NCI-H748 treated with DMSO at 0.1 percent for 48 hours (cell line): ENCODE measurements at places on chromosomes 1 and 21.
A peak's percentile ranks its signal among the peaks of the same experiment; 100 is the strongest.

DNA sequence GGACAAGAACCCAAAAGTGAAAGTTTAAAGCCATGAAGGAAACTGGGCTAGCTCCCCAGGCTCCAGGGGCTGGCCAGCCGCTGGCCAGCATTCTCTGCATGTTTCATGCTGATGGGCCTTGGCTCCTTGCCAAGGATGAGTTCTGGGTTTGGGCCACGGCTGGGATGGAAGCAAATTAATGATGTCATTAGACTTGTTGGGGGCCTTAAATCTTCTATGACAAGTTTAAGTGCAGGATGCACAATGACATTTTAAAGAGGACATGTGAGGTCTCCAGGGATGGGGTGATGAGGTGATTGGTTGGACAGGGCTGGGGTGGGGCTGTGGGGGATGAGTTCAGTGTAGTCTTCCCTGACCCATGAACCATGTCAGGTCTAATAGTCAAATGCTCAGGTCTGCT is 199.6 kb downstream of the TRABD2B start:
- DNase-seq: peak; percentile 17

DNA sequence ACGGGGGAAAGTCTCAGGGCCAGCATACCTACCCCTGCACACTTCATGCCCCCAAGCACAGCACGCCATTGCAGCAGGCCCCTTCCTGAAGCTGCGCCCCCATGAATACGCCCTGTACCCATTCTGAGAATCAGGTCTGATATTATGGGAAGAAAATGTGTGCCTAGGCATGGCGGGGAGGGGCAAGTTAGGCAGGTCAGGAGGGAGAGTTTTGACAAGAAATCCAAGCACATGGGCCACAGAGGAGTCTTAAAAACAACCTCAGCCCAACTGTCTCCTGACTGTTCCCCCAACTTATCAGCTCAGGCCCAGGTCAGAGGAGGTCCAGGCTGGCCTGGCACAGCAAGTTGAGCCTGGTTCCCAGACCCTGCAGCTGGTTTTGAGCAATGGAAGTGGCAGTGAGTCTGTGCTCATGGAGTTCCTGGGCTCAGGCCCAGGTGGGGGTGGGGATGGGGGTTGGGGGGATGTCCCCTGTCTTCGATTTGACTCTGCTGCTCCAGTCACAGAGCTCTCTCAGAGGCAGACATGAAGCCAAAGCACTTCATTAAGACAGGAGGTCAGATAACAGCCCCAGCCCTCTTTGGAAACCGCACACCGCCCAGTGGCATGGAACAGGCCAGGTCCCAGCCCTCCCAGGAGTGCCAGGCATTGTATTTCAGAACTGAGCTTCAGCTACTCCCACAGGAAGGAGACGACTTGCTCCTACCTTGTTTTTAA is 20.6 kb upstream of the BCAR3 start:
- no peak for DNase-seq

DNA sequence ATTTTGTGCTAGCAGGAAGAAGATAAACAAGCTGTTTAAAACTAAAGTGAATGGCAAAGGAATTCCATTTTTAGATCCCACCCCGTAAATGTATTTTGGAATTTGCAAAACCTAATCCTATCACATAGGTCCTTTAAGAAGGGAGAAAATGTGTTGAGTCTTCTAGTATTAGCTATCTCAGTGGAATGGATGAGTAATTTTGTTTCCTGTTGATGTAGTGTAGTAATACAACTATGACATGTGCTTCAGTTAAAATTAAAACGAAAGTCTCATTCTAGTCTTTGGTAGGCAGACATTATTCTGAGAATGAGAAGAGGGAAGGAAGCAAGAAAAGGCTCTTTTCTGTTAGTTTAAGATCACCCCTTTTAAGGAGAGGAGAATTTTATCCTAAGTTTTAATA is 265.9 kb upstream of the C1orf105 start:
- DNase-seq: no peak

GRCh38 chr1:198606020-198606438 is 32.8 kb upstream of the PTPRC start:
- no peak for DNase-seq

DNA sequence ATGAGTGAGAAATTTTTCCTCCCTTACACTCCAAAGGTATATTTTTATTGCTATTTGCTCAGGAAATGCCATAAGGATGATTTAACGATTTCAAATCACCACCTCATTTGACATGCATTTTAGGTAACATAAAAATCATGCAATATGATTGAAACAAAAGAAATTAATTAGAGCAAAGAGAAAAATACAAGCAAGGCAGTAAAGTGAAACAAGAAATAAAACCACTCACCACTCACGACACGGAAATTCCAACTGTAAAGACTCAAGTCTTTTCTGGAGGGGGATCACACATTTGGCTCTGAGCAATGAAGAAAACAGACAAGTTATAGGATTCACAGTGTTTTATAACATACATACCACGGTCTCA is 86.8 kb upstream of the ARHGAP29 start:
- no peak for DNase-seq

GRCh38 chr21:37164742-37165141 is 91.7 kb downstream of the TTC3 start:
- DNase-seq: no peak

GRCh38 chr1:180137776-180138175 is 16.9 kb upstream of the QSOX1 start:
- DNase-seq: no peak

- DNase-seq: peak; percentile 3
Measured at GRCh38 chr1:21298981-21299391, 8.7 kb upstream of the ECE1 start.

DNA sequence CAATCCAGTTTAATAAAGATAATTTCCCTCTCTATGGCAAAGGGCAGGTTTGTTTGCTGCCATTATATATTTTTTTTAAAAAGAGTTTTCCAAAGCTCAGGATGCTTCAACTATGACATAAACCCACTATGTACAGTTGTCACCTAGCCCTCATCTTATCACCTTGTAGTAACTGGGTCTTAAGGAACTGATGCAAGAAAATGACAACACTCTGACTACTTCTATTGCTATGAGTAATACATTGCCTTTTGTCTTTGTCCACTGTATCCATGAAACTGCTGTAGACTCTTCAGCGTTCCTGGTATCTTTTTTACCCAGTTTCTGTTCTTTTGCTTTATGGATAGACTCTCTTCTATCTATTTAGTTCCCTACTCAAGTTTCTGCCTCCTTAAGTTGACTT is 586.5 kb downstream of the NEGR1 start:
- DNase-seq: no peak

- DNase-seq: no peak
Measured at GRCh38 chr1:230818901-230819300, 49.4 kb downstream of the C1orf198 start.

DNA sequence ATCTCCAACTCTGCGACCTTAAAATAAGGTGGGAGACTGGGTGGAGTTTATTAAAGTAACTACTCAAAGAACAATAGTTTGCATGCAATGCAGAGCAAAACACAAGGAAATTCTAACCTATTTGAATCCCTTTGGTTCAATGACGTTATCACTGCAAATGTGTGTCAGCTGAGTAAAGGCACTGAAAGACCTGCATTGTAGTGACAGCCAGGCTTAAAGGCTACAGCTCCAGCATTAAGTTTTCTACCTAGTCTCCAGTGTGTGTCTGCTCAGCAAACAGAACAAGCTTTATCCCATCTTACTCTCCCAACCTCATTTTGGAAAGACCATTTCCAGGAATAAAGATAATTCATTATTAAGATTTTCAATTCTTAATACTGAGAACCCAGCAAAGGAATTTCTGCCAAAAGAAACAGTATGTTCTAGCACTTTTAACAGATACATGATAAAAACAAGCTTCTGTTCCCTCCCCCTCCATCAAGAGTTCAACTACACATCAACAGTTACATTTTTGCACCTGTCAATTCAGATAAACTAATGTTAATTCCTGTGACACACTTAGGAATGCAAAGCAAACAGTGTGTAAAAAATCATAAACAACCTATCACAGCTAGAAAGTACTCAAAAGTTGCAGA is 14.2 kb downstream of the PTP4A2 start:
- no peak for DNase-seq

DNA sequence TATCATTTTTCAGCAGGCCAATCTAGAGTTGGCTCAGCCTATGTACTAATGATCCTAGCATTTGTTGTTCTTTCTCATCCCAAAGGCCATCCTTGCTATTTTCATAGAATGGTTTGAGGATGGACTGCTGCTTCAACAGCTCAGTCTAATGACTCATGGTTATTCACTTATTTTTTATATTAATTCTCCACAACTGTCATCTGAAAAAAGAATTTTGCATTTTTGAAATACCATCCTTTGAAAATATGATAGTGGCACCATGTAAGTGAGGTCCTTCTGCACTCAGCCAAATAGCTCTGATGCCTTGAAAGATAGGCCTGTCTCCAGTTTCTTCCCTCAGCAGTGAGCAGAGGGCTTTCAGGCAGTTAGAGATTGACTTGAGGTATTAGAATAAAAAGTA is 377.5 kb downstream of the LMO4 start:
- DNase-seq: no peak

DNA sequence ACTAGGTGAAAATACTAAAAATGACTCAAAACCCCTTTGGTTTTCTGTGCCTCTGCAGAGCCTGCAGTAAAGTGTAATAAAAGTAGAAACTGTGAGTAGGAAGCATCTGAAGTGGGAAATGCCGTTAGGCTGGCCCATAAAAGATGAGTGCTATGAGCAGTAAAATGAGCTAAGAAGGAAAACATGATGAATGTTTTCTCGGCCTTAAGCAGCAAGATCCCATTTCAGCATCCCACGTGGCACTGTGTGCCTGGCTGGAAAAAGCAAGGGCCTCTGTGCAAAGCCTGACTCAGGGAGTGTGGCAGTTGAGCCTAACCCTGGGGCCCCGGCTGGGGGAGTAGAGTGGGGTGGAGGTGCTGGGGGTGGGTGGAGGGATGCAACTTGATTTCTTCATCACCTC is 109.5 kb downstream of the TBX15 start:
- no peak for DNase-seq

- DNase-seq: no peak
Measured at GRCh38 chr1:114462341-114462740, 48.7 kb downstream of the TRIM33 start.

- no peak for DNase-seq
Measured at GRCh38 chr1:156430866-156431265, 61.9 kb downstream of the RHBG start.

GRCh38 chr21:46424621-46425020 is 34.1 kb upstream of the DIP2A start:
- no peak for DNase-seq

- no peak for DNase-seq
Measured at GRCh38 chr1:96473791-96474434, 247.7 kb upstream of the PTBP2 start.

GRCh38 chr1:37513795-37514349 is 694 bp downstream of the MEAF6 start:
- peak; percentile 12 for DNase-seq

- DNase-seq: no peak
Measured at GRCh38 chr1:111476761-111477309, 3.1 kb downstream of the C1orf162 start.

GRCh38 chr1:30968220-30968971 is 59.8 kb upstream of the SDC3 start:
- no peak for DNase-seq

GRCh38 chr1:17616731-17617279 is 77.3 kb downstream of the ARHGEF10L start:
- DNase-seq: no peak

DNA sequence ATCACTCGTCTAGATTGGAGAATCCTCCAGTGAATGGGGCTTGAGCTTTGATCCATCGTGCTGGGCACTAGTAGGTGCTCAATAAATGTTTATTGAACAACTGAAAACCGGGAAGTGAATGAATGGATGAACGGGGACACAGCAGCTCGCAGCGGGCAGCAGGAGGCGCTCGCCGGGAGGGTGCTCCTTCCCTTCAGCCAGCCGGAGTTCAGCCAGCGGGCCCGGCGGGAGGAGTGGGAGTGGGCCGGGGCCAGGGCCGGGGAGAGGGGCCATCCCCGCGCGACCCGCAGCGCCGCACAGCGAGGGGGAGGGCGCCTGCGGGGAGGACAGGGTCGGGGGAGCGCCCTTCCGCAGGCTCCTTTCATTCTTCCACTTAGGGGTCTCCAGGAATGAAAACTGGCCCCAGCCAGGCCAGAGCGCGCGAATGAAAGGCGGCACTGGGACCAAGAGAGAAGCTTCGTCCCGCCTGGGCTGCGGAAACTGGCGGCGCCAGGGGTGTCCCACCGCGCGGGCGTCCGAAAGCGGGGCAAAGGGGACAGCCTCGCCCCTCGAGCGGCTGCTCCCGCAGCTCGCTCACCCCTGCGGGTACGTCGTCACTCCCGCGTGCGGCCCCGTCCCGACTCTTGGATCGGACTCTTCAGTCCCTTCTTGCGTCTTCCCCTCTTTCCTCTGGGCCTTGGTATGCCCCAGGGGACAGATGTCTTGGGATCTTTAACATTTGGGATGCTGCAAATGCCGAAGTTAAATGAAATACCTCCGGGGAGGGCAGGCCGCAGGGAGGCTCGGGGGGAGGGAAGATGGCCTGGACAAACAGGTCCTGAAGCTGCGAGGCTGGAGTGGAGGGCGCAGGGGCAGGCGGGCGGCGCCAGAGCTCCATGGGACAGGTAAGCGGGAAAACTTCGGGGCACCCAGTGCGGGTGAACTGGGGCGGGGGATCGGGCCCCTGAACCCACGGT is 3.6 kb upstream of the INAVA start:
- no peak for DNase-seq

DNA sequence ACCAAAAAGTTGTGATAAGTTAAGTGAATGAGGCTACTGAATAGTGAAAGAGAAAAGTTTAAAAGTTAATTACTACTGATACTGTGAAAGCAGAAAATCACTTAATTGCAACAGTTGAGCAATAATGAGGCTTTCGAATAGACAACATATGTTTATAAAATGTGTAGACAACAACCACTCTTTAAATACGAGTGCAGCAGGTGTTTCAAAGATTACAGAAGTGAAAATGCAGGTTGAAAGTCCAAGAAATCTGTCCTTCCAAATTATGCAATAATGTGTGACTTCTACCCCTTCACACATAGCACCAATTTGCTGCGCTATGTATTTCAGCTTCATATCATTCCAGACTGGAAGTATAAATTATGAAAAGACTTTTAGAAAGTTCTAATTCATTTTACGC is 213.0 kb downstream of the COL24A1 start:
- DNase-seq: no peak

- DNase-seq: no peak
Measured at GRCh38 chr1:43994794-43995790, 3.7 kb downstream of the CCDC24 start.

GRCh38 chr21:29933088-29933487 is 6.7 kb downstream of the GRIK1 start:
- no peak for DNase-seq

DNA sequence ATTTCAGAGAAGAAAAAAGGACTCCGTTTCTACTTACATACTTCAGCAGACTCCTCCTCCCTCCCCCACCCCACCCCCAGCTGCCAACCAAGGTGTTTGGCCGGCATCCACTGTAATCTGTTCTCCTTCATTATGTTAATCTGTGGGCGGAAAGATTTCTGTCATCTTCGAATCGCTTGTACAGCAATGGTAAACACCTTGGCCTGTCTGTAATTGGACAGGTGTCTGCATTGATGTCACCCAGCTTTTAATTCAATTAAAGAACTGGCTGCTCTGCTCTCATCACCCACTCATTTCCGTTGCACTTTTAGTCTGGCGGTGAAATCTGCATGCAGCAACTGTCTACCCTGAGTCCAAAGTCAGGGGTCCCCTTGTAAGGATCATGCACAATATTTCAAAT is 368.6 kb downstream of the USH2A start:
- peak; percentile 1 for DNase-seq
